CD4-positive, alpha-beta T cell treated with Interferon alpha-2 for 1 hour (primary cell): ENCODE measurements at places on chromosomes 12 and 14.

DNA sequence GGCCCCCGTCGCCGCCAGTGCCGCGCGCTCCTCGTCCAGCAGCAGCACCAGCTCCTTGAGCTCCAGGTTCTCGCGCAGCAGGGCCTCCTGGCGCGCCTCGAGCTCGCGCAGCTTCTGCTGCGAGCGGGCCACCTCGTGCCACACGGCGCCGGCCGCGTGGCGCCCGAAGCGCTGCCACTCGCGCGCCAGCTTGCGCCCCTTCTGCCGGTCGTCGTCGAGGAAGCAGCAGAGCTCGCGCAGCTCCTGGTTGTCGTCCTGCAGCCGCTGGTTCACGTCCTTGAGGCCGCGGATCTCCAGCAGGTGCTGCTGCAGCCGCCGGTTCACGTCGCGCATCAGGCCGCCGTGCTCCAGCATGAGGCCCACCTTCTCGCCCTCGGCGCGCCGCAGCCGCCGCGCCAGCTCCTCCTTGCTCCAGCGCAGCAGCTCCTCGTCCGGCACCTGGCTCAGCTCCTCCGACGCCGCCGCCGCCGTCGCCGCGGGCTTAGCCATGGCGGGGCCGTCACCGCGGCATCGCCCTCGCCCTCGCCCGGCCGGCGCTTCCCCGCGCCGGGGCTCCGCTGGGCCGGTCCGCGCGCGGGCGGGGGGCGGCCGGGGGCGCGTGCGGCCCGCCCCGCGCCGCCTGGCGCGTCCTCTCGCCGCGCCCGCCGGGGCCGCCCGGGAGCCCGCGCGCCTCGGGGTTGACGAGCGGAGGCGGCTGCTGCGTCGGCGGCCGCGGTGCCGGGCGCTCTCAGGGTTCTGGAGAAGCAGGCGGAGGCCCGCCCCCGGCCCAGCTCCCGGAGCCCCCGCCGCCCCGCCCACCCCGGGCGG, at the start of gene CCDC85C:
TSS of gene CCDC85C (minus strand) at position 737 of the 807 bp plus-strand sequence. CDS start at position 489, 248 bp downstream.
- DNase-seq, result peak; percentile 45

GRCh38 chr12:69066492-69067373, 133.8 kb upstream of the CPM start:
- no peak for DNase-seq

- no peak for DNase-seq
Measured at GRCh38 chr12:6078398-6079096, 45.9 kb downstream of the VWF start.

DNA sequence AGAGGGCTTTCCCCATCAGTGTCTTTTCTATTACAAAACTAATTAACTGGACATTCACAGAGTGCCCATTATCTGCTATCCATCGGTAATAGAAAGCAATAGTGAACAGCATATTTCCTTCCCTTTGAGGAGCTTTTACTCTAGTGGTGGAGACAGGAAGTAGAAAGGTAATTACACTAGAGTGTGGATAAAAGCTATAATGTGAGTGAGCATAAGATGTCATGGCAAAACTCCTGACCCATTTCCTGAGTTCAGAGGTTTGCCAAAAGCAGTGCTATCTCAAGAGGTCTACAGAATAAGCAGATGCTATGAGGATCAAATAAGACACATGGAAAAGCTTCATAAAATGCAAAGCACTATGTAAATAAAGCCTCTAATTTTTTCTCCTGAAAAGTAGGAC, 24.0 kb downstream of the TIMELESS start:
- no peak for DNase-seq

DNA sequence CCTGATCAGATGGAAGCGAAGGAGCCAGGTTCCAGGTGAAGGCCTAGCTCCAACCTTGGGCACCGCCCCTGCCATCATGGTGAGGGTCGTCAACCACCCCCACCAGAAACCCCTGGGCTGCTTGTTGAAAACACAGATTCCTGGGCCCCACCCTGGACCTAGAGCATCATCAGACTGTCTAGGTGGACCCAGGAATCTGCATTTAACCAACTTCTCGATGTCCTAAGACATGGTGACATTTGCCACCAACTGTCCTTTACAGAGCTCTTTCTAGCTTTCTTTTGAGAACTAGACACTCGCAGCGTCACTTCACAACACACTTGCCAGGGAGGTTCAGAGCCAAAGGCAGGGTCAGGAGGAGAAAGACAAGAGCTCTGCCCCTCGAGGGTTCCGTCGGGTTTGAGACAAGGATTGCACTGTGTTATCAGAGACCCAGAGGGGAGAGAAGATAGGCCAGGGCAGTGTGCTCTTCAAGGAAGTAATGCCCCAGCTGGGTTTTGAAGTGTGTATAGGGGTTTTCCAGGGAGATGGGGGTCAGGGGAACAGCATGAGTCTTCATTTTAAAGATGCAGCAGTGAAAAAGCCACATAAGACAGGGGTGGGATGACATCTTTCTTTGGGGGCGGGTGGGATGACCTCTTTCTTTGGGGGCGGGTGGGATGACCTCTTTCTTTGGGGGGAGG, 24.6 kb downstream of the RFLNA start:
- no peak for DNase-seq

DNA sequence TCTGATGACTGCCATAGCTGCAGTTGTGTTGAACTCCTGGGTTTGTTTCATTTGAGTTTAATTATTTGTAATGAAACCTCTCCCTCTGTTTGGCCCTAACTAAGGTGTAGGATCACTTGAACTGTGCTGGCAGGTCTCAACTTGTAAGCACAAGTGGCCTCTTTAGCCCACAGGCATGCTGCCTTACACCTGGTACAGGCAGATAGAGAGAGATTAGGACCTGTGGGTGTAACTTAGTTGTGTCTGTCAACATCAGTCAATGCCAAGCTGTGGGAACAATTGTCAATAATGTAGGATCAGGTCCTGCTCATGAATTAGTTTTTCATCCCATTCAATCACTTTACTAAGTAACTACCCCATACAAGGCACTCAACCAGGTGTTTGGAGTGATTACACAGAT, 263.0 kb upstream of the G2E3 start:
- no peak for DNase-seq

DNA sequence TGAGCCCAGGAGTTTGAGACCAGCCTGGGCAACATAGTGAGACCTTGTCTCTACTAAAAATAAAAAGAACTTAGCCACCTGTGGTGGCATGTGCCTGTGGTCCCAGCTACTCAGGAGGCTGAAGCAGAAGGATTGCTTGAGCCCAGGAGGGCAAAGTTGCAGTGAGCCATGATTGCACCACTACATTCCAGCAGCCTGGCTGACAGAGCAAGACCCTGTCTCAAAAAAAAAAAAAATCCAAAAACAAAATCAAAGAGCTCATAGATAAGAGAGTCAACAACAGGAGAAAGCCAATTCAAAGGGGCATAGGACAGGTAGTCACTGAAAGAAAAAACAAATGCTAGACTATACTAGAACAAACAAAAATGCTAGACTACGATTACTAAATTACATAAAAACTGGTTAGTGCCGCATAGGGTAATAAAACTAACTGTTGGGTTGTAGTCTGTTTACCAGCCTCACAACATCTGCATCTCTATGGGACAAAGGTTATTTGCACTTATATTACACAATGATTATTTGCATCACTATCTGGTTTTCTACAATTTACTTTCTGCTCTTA, 16.6 kb upstream of the EEA1 start:
- DNase-seq, result no peak

GRCh38 chr12:31600252-31600651, 9.3 kb upstream of the DENND5B start:
- DNase-seq, result no peak

GRCh38 chr14:63918411-63918810, 65.6 kb downstream of the SYNE2 start:
- no peak for DNase-seq

DNA sequence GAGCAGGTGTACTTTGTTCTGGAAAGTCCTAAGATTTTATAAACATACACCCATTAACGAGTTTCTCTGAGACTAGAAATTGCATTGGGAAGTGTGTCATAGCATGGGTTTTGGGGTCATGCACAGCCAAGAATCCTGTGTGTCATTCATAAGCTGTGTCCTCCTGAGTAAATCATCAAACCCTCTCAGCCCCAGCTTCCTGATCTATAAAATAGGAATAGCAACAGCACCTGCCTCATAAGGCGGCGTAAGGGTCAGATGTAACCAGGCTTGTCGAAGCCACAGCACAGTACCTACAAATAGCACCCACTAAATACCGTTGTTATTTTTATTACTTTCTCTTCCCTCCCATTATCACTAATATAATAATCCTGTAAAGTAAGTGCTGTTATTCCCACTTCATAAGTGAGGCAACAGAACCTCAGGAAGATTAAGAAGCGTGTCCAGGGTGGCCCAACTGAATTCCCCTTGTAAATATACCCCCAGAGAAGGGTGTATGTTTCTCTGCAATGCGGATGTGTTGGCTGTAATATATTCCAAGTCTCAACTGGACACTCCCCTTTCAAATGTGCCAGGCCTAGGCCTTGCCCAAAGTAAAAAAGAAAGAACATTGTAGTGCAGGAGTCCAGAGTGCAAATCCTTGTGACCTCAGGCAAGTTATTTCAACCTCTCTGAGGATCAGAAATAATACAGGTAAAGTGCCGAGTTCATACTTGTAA, 188.3 kb upstream of the BCL2L14 start:
- DNase-seq, result no peak

- DNase-seq, result no peak
Measured at GRCh38 chr14:70822530-70823185, 13.3 kb upstream of the MAP3K9 start.

- DNase-seq, result no peak
Measured at GRCh38 chr14:67239582-67239981, 1.7 kb upstream of the PALS1 start.

DNA sequence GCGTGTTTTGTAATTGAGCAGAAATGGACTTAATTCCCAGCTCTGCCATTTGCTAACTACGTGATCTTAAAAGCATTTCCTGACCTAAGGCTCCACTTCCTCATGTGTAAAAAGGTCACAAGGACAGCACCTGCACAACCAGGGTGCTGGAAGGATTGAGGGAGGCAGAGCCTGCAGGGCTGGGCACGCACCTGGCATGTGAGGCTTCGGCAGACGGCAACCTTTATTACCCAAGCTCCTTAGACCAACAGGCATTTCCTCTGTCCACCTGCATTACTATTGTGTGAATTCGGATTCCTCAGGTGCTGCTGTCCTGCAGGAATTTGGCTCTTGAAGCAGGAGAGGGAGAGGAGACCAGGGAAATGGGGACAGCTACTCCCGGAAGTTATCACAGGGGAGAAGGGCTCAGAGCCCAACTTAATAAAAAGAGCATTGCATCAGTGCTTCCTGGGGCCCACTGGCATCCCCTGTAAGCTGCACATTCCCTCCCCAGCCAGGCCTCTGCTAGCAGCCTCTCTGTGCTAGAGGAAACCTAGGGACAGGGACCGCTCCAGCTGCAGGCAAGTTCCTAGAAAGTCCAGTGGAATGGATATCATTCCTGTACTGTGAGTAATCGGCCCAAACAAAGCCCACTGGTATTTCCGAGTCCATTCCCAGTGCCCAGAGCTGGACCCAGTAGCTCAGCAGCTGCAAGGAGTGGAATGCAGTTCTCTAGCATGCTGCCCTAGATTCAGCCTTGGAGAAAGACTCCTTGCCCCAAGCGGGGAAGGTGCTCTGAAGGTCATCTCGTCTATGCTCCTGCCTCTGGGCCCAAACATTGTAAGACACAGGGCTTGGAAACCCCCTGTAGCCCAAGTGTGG, 157.1 kb upstream of the CCND2 start:
- no peak for DNase-seq

- DNase-seq, result peak; percentile 60
Measured at GRCh38 chr12:53205747-53206419, 1.2 kb downstream of the ITGB7 start.

GRCh38 chr14:90625445-90625844, 190.8 kb downstream of the TTC7B start:
- DNase-seq, result no peak

GRCh38 chr12:118851891-118852290, 129.4 kb upstream of the SRRM4 start:
- DNase-seq, result no peak

GRCh38 chr14:71988476-71988875, 56.2 kb downstream of the RGS6 start:
- DNase-seq, result no peak

GRCh38 chr12:131834798-131835615, 6.8 kb downstream of the MMP17 start:
- DNase-seq, result no peak

DNA sequence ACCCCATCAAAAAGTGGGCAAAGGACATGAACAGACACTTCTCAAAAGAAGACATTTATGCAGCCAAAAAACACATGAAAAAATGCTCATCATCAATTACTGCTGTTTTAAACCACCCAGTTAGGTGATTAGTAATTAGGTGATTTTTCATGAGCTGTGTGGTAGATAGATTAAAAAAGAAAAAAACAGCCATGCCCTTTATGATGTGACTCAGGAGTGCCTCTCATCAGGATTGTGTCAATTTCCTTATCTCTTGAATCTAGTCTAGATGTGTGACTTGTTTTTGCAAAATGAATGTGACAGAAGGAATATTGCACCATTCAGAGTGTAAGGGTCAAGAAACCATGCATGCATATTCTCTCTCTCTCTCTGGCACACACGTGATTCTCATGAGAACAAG, 5.7 kb downstream of the OR10A7 start:
- DNase-seq, result no peak

- peak; percentile 41 for DNase-seq
Measured at GRCh38 chr12:96223411-96224218, 29.4 kb downstream of the ELK3 start.

DNA sequence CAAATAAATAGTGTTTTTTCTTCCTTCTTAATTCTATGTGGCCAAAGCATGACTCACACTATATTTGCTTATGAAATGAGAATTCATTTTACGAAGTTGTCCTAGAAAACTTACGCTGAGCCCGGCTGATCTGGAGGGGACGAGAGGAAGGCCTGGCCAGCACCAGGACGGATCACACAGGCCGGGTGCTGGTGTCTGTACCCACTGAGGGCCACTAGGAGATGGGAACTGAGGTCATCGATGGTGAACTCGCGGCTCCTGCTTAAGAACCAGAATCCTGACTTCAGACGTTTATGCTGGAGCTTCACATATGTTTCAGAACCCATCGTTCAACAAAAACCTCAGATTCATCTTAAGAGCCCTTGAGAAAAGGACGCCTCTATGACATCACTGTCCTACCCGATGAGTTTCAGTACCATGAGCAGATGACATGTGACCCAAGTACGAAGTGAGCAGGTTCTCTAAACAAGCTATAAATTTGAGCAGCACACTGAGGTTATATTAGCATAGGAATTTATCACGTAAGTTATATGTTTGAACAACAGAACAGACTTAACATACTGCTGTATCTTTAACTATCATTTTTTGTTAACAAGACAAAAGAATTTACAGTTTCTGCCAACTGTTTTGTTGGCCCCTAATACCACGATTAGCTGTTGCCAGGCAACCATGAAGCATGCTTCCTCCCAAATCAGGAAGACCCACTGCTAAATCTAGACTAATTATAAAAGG, 111.9 kb downstream of the FOXN3 start:
- DNase-seq, result no peak

DNA sequence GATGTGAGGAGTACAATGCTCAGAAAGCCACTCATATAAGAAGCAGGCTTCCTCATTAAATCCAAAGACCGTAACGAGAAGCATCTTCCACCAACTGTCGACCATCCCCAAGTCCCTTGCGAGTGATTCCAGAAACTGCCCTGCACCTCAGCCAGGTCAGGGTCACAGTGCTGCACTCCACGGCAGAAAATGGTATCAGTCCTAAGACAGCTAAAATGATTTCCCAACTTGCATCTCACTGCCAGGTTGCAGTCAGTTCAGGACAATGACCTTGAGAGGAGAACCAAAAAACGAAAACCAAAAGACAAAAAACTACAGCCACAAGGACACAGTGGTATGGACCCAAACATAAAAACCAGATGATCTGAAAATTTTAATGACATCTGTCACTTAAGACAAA, 20.6 kb downstream of the SBNO1 start:
- DNase-seq, result no peak
